ENCODE measurements at places on chromosomes 6 and 20. TPM values are rescaled to one million over a fixed set of nuclear protein-coding genes. Genes with fewer than 3 reads are reported as not detected.

The GTSF1L gene
- not detected for total RNA-seq

The ADTRP gene
- 0.22 TPM for total RNA-seq

The PIGU gene
- total RNA-seq: 22.8 TPM

The SLC22A2 gene
- not detected for total RNA-seq

The BPI gene
- total RNA-seq: 0.74 TPM

The FOXC1 gene
- 8.1 TPM for total RNA-seq

GRCh38 chr6:76803038-76803580 is 660.2 kb downstream of the HTR1B start:
- no peak overlapping the region for H3K4me3 ChIP-seq
- H3K27ac ChIP-seq: no peak overlapping the region
- DNase-seq: no peak
- H3K4me1 ChIP-seq: no peaks in the 10 kb centered on the region
- no peaks in the 10 kb centered on the region for H3K27me3 ChIP-seq

- H3K4me3 ChIP-seq: no peak overlapping the region
- no peaks in the 10 kb centered on the region for H3K36me3 ChIP-seq
- no peak for DNase-seq
- no peaks in the 10 kb centered on the region for H3K4me1 ChIP-seq
These were observed 719.6 kb downstream of the TBC1D32 start for GRCh38 chr6:120614723-120615122.

DNA sequence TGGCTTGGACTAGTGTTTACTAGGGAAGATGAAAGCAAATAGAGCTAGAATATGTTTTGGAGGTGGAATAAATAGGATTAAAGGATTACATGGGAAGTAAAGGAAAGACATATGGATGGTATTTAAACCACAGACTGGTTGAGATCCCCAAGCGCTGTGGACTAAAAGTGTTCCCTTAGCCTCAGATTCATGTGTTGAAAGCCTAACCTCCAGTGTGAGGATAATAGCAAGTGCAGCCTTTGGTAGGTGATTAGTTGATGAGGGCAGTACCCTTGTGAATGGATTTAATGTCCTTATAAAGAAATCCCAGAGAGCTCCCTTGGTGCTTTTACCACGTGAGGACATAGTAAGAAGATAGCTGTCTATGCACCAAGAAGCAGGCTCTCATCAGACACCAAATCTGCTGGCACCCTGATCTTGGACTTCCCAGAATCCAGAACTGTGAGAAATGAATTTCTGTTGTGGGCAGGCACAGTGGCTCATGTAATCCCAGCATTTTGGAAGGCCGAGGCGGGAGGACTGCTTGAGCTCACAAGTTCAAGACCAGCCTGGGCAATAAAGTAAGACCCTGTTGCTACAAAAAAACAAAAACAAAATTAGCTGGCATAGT is 57.3 kb upstream of the MCM9 start:
- DNase-seq: no peak
- no peak overlapping the region for H3K4me3 ChIP-seq
- H3K27ac ChIP-seq: no peak overlapping the region
- no peaks in the 10 kb centered on the region for H3K36me3 ChIP-seq
- no peaks in the 10 kb centered on the region for H3K27me3 ChIP-seq

GRCh38 chr20:62430311-62430853 is 3.0 kb upstream of the RBBP8NL start:
- DNase-seq: no peak
- H3K4me3 ChIP-seq: no peak overlapping the region
- H3K27me3 ChIP-seq: no peaks in the 10 kb centered on the region

GRCh38 chr20:58075586-58076345 is 152.7 kb downstream of the ANKRD60 start:
- no peak overlapping the region for H3K27ac ChIP-seq
- H3K36me3 ChIP-seq: no peaks in the 10 kb centered on the region
- DNase-seq: peak; percentile 9

DNA sequence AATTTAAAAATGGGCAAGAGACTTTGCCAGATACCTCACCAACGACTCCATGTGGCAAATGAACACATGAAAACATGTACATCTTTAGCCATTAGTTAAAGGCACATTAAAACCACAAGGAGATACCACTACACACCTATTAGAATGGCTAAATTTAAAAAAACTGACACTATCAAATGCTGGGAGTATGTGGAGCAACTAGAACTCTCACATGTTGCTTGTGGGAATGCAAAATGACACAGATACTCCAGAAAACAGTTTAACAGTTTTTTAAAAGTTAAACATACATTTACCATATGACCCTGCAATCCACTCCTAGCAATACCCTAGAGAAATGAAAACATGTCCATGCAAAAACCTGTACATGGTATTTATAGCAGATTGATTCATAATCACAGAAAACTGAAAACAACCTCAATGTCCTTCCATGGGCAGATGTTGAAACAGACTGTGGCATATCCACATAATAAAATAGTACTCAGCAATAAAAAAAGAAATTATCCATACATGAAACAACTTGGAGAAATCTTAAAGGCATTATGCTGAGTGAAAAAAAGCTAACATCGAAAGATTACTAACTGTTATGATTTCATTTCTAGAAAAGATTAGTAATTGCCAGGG is 1.9 kb downstream of the RAB23 start:
- no peaks in the 10 kb centered on the region for H3K36me3 ChIP-seq
- no peak overlapping the region for H3K4me3 ChIP-seq
- no peak overlapping the region for H3K27ac ChIP-seq
- no peaks in the 10 kb centered on the region for H3K27me3 ChIP-seq

DNA sequence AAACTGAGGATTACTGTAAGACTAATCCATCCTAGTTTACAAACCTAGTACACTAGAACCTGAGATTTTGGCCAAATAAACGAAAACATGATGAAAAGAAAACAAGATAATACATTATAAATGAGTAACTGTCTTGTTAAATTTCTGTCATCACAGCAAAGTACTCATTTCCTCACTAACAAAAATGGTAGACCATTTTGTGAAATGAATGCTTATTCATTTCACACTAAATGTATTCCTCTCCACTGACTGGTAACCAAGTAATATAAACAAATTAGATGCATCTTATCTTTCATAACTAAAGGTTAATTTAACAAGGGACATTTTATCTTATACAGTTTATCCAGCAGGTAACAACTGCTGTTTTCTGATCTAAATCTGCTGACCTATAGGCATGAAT is 143.7 kb downstream of the REV3L start:
- H3K27me3 ChIP-seq: no peaks in the 10 kb centered on the region
- DNase-seq: no peak
- H3K36me3 ChIP-seq: no peaks in the 10 kb centered on the region
- no peaks in the 10 kb centered on the region for H3K4me1 ChIP-seq
- no peak overlapping the region for H3K4me3 ChIP-seq

DNA sequence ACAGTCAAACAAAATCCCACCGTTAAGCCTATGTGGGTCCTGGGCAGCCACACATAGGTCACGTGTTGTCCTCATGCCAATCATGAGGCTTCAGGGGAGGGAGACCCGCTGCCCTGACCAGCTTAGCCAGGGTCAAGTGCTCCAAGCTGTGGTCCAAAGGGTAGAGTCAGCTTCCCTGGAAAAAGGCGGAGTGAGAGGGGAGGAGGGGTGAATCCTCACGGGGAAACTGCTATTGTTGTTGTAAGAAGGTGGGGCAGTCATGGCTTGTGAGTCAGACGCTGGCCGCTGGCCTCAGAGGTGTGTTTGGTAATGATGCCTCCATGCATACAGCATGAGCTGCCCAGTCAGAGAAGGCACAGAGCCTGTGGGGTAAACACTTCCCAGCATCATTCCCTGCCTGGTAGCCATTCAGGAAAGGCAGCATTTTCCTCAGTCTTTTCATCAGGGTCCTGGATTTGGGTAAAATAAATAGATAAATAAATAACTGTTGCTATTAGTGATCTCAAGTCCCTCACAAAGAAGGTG is 8.7 kb downstream of the CST3 start:
- no peak for DNase-seq
- H3K4me3 ChIP-seq: no peak overlapping the region
- H3K36me3 ChIP-seq: peaks cover 18% of the 10 kb centered on the region
- no peak overlapping the region for H3K27ac ChIP-seq
- no peaks in the 10 kb centered on the region for H3K4me1 ChIP-seq
- H3K27me3 ChIP-seq: no peaks in the 10 kb centered on the region

DNA sequence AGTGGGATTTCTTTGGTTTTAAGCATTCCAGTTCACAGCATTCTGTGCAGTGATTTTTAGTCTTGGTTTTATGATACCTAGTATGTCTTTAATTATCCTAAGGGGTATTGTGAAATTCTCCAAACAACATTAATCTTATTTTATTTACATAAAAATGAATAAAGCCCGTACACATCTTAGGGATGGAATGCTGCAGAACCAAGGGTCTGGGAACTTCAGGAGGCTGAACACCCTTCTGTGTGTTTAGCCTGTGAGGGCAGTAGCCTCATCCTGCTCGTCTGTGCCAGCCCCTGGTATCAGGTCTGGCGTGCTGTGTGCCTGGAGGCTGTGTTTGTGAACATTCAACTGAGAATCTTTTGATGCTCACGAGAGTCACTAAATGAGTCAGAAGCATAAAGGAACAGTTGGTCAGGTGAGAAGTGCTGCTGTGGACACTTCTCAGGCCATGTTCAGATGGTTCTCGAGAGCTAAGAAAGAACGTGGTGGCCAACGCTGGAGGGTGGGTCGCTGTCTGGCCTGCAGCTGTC is 25.2 kb upstream of the C20orf204 start:
- H3K4me1 ChIP-seq: peaks cover under 1% of the 10 kb centered on the region
- no peak overlapping the region for H3K4me3 ChIP-seq
- no peaks in the 10 kb centered on the region for H3K27me3 ChIP-seq
- peaks cover 69% of the 10 kb centered on the region for H3K36me3 ChIP-seq

- no peak overlapping the region for H3K4me3 ChIP-seq
- H3K27ac ChIP-seq: no peak overlapping the region
- no peaks in the 10 kb centered on the region for H3K36me3 ChIP-seq
- no peak for DNase-seq
These were observed 202.2 kb upstream of the CCN2 start for GRCh38 chr6:132153221-132153898.

- H3K27me3 ChIP-seq: no peaks in the 10 kb centered on the region
- H3K36me3 ChIP-seq: no peaks in the 10 kb centered on the region
- DNase-seq: no peak
- H3K4me1 ChIP-seq: peaks cover 21% of the 10 kb centered on the region
- no peak overlapping the region for H3K27ac ChIP-seq
These were observed 19.2 kb upstream of the TBC1D22B start for GRCh38 chr6:37238381-37238780.

DNA sequence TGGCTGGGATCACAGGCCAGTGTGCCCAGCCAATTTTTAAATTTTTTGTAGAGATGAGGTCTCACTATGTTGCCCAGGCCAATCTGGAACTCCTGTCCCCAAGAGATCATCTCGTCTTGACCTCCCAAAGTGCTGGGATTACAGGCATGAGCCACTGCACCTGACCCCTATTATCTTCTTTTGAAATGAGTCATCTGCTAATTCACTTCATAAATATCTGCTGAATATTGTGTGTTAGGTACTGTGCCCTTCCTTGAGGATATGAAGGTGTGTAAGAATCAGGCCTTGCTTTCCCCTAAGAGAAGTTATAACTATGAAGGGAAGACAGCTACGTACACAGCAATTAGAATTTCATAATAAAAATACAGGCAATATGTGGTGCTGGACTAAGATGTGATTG is 8.2 kb downstream of the ATRN start:
- DNase-seq: no peak
- no peaks in the 10 kb centered on the region for H3K36me3 ChIP-seq
- H3K4me3 ChIP-seq: no peak overlapping the region
- H3K27me3 ChIP-seq: no peaks in the 10 kb centered on the region
- H3K27ac ChIP-seq: peak overlapping the region; percentile 26

DNA sequence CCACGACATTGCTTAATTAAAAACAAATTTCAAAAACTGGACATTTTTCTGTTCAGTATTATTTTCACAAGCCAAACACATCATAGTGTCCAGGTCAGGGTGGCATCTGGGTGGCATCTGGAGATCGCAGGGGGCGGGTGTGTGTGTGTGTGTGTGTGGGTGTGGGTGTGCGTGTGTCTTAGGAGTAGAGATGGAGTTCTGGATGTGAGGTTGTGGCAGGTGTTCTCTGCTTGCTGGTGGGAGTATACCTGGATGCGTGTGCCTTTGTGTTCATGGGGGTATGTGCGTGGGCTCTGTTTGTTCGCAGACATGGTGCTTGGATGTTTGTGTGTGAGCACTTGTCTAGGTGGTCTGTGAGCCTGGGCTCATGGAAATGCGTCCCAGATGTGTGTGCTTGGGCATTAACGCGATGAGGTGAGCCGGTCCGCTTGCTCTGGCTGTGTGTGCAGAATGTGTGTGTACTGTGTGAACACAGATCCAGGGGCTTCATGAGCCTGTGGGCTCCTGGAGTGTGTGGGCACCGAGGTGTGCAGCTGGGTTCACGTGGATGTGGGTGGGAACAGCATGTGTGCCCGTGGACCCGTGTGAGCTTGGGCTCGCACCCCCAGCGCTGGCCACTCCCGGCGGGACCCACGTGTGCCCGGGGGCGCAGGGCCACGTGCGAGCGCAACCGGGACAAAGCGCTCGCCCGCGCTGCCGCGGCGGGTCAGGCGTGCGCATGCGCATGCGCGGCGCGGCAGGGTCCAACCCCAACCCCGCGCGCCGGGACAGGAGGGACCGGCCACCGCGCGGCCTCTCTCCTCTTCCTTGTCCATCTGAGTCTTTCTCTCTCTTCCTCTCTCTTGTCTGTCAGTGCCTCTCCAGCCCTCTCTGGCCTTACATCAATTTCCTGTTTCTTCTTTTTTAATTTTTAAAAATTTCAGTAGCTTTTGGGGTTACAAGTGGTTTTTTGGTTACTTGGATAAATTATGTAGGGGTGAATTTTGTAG is 60.4 kb downstream of the SRC start:
- peak overlapping the region; percentile 54 for H3K4me3 ChIP-seq
- H3K27me3 ChIP-seq: no peaks in the 10 kb centered on the region
- no peaks in the 10 kb centered on the region for H3K36me3 ChIP-seq

DNA sequence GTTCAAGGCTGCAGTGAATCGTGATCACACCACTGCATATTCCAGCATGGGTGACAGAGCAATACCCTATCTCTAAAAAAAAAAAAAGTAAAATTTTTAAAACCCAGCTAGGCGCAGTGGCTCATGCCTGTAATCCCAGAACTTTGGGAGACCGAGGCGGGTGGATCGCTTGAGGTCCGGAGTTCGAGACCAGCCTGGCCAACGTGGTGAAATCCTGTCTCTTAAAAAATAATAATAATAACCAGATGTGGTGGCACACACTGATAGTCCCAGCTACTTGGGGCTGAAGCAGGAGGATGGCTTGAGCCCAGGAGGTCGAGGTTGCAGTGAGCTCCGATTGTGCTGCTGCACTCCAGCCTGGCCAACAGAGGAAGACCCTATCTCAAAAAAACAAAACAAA is 13.5 kb downstream of the MTG2 start:
- DNase-seq: no peak
- no peak overlapping the region for H3K4me3 ChIP-seq
- H3K4me1 ChIP-seq: no peaks in the 10 kb centered on the region
- no peak overlapping the region for H3K27ac ChIP-seq
- H3K36me3 ChIP-seq: peaks cover 54% of the 10 kb centered on the region

DNA sequence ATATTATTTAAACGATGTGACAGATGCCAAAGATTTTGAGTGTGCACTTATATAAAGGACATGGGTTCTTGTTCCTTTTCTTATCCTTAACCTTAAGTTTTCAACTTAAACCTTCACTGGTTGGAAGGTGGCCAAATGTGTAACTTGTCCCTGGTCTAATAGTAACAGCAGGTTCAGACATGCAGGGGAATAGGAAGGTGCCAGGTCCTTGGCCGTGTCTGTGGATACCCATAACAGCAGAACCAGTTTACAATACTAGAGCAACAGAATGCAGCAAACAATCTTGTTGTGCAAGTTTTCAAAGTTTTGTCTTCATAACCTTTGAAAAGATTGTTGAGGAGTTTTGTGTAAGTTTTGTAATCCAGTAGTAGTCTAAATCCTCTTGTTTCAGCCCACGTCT is 4.4 kb downstream of the MYB start:
- H3K4me1 ChIP-seq: peaks cover 23% of the 10 kb centered on the region
- H3K36me3 ChIP-seq: no peaks in the 10 kb centered on the region
- H3K27me3 ChIP-seq: peaks cover 5% of the 10 kb centered on the region
- H3K4me3 ChIP-seq: no peak overlapping the region
- H3K27ac ChIP-seq: no peak overlapping the region

All from adrenal gland (tissue), 19 donors.